ENCODE measurements at places on chromosomes 7 and 10.
A peak's percentile ranks its signal among the peaks of the same experiment; 100 is the strongest.

GRCh38 chr7:90931986-90932916 lies 332.0 kb upstream of the FZD1 start:
- no peak for DNase-seq

DNA sequence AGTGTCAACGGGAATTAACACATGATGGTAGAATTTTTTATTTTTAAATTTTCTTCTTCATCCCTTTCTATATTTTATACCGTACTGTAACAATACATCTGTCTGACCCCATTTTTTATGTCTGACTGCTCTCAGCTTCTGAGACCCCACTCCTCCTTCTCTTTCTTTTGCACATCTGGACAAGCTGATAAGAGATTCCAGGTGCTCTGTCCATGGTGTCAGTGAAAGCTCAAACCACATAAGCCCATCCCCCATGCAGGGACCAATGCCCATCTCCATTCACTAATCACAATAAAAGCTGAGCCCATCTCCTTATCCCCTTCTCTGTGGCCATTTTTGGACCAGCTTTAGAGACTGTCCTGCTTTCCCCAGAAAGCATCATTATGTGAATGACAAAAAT lies 8.7 kb downstream of the GSDME start:
- DNase-seq: no peak

GRCh38 chr7:133290041-133290440 lies 37.2 kb downstream of the EXOC4 start:
- peak; percentile 47 for DNase-seq

DNA sequence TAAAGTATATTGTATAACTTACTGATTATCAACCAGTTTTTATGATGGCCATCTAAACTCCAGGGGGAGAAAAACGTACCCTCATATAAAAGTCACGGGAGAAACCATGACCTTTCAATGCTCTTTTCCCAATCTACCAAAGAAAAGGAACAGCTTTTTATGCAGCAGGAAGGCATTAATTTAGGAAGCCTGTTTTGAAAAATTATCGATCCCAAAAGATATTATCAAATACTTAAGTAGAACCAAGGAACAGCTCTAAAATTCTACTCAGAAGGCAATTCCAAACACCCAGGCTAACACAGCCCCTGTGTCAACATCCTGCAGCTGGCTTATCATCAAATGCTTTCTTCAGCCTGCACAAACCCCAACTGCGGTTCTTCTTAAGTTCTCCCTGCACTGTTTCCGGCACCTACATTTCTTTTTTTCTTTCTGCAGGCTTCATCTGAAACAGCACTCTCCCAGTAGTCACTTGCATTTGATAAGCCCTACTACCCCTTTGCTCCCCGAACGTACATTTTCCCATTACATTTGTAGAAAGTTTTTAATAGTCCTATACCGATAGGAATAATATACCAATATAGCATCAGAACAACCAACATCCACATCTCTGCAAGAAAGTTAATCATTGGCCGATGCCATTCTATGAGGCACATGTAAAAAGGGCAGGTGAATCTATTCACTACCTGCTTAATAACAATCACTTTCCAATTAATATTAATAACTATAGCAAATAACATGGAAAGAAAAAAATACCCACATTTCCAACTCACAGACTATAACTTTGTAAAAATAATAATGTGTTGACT lies 47.9 kb downstream of the PIP4K2A start:
- no peak for DNase-seq

DNA sequence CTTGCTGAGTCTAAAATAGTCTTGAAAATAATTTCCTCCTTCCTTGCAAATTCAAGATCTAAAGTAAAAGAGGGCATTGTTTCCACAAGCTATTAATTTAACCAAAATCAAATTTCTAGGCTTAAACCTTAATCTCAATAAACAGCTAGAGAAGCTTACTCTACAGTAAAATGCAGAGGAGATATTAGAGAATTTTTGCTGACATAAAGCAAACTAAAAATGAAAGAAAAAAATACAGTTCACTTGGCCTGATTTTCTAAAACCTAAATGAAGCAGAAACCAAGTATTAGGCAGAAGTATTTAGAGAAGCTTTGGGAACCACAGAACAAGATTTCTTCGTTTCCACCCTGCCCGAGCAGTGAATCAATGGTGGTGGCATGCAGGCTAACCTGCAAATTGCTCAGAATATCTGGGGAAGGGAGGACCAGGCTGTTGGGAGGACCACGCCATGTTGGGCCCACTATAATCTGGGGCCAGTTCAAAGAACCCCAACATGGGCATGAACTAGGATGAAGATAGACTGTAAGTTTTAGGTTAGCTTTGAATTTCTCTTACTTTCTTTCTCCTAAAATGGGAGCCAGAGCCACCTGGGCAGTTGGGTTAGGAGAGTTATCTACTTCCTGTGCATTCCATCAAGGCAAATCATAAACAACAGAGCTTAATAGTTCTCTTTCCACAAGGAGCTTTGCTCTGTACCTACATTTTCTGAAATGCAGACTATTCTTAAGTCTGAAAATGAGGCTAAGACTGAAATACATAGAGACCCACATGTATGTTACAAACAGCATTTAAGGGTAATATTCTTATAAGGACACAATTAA lies 4.1 kb downstream of the LAMB1 start:
- no peak for DNase-seq

DNA sequence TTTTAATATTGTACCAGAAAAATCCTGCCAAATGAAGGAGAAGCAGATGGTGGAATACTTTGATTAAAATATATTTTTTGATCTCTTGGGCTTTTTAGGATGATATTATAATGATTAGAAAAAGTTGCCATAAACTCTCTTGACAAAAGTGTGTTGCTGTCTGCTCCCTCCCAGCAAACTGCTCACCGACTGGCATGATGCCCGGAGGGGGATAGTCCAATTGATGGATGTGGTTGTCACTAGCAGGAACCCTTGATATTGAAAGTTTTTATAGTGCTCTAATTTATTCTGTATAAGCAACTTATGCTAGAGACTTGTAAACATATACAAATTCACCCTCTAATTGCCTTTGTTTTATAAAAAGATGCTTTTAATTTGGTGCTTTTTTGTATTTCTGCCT lies 114.0 kb downstream of the DNAH11 start:
- no peak for DNase-seq

GRCh38 chr10:43692051-43692825 lies 43.6 kb upstream of the ZNF32 start:
- DNase-seq: no peak

DNA sequence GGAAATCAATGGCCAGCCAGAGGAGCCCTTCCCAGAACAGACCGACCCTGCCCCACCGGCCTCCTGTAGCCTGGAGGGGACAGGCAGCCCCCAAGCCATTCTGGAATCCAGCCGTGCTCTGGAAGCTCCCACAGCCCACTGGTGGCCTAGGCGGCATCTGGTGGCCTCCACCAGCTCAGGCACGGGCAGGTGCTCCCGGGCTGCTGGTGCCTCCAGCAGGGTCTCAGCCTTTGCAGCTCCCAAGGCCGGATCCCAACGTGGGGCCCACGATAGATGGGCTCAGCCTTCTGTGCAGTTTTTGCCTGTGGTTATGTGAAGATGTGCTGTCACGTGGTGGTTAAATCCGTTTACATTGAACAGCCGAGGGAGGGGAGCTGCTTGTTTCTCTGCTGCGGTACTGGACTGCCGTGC lies 44.4 kb downstream of the JAKMIP3 start:
- no peak for DNase-seq

GRCh38 chr7:55303220-55303619 lies 61.9 kb upstream of the LANCL2 start:
- no peak for DNase-seq

GRCh38 chr7:70634610-70635068 lies 497.3 kb upstream of the GALNT17 start:
- DNase-seq: no peak

GRCh38 chr10:90418869-90419652 lies 438.8 kb downstream of the HTR7 start:
- peak; percentile 20 for DNase-seq

DNA sequence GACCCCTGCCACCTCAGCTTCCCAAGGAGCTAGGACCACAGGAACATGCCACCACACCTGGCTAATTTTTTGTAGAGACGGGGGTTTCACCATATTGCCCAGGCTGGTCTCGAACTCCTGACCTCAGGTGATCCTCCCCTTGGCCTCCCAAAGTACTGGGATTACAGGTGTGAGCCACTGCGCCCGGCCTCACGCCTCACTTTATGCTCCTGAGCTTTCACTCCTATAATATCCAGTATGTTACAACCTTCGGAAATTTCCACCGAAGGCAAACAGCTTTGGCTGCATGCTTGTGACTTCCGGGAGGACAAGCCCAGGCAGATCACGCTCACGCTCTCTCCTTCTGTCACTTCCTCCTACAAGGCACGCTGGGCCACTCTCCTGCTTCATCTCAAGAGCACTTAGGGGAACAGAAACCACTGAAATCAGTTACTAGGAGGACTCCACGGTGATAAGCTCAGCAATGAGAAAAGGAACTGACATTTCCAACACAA lies 4.4 kb upstream of the MAD1L1 start:
- no peak for DNase-seq

- DNase-seq: no peak
Observed at GRCh38 chr10:77168161-77168560, 469.4 kb downstream of the KCNMA1 start.

DNA sequence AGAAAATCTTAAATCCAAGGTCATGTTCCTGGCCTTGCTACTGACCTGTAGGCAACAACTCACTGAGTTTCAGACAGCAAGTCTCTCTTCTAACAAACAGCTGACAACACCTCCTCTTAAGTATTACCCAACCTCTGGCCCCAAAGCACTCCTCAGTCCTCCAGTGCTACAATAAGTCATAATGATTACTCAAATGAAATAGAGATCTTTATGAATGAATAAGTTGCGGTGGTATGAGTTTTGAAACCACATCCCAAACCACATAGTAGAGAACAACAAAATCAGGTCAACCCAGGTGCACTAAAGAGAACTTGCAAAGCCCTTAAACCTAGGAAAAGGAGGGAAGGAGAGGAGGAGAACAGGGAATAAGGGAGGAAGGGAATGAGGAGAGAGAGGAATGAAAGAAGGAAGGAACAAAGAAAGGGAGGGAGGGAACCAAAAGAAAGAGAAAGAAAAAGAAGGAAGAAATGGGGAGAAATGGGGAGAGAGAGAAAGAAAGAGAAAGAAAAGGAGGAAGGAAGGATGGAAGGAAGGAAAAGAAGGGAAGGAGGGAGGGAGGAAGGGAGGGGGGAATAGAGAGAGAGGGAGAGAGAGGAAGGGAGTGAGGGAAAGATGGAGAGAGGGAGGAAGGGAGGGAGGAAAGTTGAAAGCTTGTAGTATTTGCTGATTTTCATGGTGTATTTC lies 142.8 kb upstream of the CALCR start:
- DNase-seq: peak; percentile 11

GRCh38 chr10:10891124-10892082 lies 126.3 kb upstream of the CELF2 start:
- no peak for DNase-seq

GRCh38 chr10:17077346-17077781 lies 52.2 kb downstream of the CUBN start:
- DNase-seq: no peak

DNA sequence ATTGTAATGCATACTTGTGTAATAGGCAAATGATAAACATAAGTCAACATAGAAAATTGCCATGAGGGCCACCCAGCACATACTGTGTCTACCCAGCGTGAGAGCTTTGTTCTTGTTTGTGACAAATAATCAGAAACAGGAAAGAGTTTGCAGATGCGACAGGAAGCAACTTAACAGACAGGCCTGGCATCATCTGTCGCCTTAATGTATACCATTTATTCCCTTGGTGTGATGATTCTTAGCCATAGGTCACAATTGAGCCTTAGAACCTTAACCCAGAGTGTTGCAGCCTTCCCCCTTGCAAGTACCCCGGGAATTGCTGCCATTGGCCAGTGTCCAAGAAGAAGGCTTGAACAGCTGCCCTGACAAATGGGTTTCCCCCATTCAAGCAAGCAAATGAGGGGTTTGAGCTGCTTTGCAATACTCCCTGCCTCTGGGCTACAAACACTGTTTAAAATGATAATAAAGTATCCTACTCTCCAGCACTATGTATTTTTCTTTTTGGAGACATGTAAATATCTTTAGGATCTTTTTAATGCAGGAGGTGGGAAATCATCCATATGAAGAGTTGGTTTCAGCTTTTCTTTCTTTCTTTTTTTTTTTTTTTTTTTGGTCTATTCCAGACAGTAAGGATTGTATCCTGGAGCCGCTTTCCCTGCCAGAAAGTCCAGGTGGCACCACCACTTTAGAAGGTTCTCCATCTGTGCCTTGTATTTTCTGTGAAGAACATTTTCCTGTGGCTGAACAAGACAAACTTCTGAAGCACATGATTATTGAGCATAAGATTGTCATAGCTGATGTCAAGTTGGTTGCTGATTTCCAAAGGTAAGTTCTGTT lies 80.0 kb downstream of the ZNF277 start:
- no peak for DNase-seq

GRCh38 chr7:128226132-128226980 lies 14.7 kb upstream of the LEP start:
- no peak for DNase-seq

GRCh38 chr10:103763374-103764202 lies 91.8 kb downstream of the SH3PXD2A start:
- DNase-seq: no peak

DNA sequence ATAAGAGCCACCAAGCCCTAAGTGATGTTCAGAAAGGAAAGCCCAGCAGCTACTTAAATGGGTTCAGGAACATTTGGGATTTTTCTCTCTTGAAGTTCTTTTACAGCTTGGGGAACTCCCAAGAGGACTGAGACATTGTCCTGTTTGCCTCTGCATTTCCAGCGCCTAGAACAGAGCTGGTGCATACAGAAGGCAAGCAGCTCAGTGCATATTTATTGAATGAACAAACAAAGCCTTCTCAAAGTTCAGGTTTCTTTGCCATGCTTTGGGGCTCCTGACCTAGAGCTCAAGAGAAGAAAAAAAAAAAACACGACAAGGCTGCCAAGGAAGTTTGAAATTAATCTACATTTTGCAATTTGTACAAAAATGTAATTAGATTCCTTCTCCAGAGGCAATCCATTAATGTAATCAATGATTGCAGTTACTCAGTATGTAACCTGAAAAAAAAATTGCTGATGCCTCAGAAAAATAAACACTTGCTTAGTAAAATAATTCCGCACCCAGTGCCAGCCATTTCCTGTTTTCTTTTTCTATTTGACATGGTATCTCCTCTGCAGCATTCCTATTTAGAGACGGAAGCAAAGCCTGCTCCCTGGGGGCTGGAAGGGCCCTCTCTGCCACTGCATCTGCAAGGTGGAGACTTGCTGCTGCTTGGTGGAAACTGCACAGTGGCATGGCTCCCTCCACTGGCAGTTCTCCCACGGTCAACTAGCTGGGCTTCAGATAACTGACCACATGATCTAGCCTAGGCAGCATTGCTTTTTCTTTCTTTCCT lies 157.3 kb downstream of the TMEM178B start:
- peak; percentile 55 for DNase-seq

DNA sequence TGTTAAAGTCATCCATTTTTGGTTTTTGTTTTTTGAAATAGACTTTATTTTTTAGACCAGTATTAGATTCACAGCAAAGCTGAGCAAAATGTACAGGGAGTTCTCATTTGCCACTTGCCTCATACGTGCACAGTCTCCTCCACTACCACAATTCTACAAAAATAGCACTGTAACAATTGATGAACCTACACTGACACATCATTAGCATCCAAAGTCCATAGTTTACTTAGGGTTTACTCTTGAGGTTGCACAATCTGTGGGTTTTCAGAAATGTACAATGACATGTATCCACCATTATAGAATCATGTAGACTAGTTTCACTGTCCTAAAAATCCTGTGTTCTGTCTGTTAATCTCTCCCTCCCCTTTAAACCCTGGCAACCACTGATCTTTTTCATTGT lies 125.8 kb upstream of the PDSS1 start:
- DNase-seq: no peak

All from ACHN (cell line).